Neuronal stem cell (in vitro differentiated cells): ENCODE measurements at places on chromosomes 16 and 17.

DNA sequence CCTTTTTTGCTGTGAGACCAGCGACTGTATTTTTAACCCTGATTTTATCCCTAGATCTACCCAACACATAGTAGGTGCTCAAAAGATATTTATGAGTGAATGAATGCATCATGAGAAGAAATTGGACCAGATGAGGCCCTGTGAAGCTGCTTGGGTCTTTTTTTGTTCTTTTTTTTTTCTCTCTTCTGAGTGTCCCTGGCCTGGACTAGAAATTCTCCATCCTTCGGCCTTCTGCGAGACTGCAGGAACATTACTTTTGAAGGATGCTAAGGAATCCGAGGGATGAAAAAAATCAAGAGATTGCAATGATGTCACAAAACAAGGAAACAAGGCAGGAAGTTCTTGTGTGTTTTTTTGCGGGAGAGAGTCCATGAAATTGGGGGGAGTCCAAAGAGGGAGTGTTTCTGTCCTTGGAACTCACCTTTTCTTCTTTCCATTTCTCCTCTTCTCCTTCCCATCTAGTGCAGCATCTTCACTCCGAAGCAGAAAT is 560 bp upstream of the RUSF1 start:
- DNase-seq: no peak

- DNase-seq: no peak
These were observed 1237.1 kb upstream of the GOT2 start for GRCh38 chr16:59971264-59971663.

- DNase-seq: no peak
These were observed 144.0 kb downstream of the SPACA3 start for GRCh38 chr17:33135691-33136090.

- no peak for DNase-seq
These were observed 45.6 kb downstream of the METRNL start for GRCh38 chr17:83124871-83125514.

DNA sequence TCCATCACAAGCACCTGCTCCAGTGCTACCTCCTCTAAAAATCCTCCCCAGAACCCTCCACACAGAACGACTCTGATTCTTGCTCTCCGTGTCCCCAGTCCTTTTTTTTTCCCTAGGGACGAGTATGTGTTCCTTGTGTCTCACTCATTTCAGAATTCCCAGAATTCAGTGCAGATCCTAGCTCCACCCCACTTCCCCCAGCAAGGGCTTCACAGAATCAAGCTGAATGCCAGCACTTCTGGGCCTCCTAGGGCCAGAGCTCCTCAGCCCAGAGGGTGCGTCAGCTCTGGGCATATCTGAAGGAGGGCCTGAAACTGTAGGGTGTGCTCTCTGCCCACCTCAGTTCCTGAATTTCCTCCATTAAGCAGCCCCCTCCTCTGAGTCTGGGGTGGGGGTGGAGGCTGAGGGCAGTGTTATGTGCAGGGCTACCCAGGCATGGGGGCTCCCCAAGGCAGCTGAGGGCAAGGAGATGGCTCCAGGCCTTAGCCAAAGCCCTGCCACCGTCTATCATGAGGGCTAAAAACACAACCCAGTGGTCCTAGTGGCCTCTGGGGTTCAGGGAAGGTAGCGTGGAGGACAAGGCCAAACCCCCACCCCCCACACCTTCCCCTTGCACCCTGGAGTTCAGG is 6.5 kb downstream of the UNC119 start:
- DNase-seq: no peak

GRCh38 chr17:56595108-56595418 is 1.6 kb downstream of the NOG start:
- DNase-seq: no peak

GRCh38 chr16:11539641-11540050 is 47.1 kb downstream of the LITAF start:
- DNase-seq: no peak

DNA sequence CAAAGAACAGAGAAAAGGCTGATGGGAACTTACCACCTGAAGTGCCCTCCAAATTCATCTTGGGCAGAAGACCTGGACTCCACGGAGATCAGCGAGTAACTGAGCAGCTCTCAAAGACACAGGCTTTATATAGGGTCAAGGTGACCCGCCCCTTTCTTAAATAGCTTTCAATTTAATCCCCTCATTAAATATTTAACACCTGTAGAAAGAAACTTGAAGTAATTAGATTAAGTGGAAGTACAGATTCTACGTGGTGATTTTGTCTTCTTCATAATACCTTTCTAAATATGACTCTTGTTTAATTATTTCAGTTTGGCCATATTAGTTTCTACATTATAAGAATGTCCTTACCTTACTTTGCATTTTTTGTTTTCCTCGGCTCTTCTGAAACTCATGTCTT is at the start of gene DUXB:
DUXB (minus strand) TSS at position 101 of the 400 bp plus-strand sequence; CDS start at position 58, 43 bp downstream.
- no peak for DNase-seq
